ENCODE measurements at places on chromosomes 1 and 21. TPM values are rescaled to one million over a fixed set of nuclear protein-coding genes. Genes with fewer than 3 reads are reported as not detected.

DNA sequence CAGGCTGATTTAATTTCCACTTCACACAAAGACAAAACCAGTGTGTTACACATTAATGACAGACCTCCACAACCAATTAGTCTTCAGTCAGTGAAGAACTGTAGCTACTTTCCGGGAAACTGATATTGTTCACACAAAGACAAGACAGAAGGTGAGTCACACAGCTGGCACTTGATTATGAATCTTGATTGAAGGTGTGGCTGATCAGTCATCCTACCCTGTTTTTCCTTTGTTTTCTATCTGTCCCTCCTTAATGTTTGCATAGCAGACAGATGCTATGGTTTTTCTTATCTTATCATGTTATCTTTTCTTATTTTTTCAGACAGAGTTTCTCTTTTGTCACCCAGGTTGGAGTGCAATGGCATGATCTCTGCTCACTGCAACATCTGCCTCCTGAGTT lies 185.1 kb upstream of the GREM2 start:
- H3K27ac ChIP-seq = no peak overlapping the region
- H3K36me3 ChIP-seq = no peaks in the 10 kb centered on the region
- no peaks in the 10 kb centered on the region for H3K4me1 ChIP-seq
- DNase-seq = no peak

DNA sequence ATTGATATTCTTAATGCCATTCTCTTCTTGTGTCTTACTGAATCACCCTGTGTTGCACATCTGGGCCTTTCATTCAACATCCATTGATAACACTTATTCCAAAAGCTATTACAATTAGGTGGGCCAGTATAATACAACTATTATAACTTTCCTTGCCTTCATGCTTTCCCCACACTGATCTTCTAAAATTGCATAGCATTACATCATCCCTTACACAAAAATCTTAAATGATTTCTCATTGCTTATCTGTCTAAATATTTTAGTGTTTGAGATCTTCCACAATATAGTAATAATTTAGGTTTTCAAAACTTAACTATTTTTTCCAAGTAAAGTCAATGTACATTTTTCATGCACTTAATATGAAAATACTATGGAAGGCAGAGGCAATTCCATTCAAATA lies 1634.1 kb downstream of the PLA2G4A start:
- DNase-seq = no peak
- H3K4me3 ChIP-seq = no peak overlapping the region

DNA sequence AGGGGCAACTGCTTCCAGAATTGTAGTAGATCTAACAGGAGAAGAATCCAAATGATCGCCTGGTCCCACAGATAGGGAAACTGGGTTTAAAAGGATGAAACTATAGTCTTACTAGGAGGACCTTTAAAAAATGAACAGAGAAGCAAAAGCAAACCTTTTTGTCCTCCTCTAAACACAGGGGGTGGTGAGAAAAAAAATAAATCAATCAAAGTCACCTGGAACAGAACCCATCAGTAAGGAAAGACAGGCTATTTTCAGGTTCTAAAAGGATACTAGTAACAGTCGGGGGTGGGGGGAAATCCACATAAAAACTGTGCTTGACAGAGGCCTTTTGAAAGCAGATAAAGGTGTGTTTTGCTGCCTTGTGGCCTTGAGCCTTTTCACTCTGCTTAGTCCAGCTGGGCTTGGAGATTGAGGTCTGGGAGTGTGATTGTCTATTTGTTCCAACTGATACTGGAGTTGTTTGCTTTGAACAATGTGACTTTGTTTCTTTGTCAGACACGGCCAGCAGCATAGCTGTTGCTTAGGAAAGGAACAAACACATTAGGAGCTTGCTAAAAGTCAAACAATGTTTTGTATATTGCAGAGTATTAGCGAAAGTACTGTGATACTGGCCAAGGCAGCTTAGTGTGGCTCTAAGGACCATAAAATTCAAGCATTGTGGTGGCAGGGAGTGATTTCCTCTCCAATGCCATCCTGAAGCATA lies 141.1 kb upstream of the IRF2BP2 start:
- H3K36me3 ChIP-seq = no peaks in the 10 kb centered on the region
- DNase-seq = no peak
- no peak overlapping the region for H3K27ac ChIP-seq
- no peak overlapping the region for H3K4me3 ChIP-seq

DNA sequence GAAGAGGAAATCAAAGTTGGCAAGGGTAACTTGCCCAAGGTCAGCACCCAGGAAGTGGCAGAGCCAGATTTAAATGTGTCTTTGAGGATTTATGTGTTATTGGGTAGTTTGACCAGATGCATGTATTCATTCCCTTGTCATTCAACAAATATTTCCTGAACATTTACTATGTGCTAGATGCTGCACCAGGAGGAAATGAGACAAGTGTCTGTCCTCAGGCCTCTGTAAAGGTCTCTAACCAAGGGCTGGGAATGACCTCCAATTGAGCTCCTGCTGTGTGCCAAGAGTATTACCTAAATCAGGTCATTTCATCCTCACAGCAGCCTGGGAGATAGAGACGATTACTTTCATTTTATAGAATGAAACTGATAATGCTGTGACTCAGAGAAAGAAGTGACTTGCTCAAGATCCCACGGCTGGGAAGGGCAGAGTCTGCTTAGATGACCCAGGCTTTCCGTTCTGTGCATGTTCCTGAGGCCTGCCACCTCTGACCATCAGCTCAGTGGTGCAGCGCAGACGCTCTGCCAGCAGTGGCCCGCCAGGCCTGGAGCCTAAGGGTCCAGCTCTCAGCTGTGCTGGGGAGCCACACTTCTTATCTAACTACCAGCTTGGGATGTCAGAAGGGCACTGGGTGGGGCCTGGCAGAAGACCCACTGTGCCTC lies 3.5 kb upstream of the TTC22 start:
- H3K4me1 ChIP-seq = peaks cover 3% of the 10 kb centered on the region
- no peak overlapping the region for H3K4me3 ChIP-seq
- no peak overlapping the region for H3K27ac ChIP-seq
- H3K27me3 ChIP-seq = peaks cover 27% of the 10 kb centered on the region

- no peak for DNase-seq
- no peak overlapping the region for H3K27ac ChIP-seq
- no peaks in the 10 kb centered on the region for H3K36me3 ChIP-seq
- no peaks in the 10 kb centered on the region for H3K4me1 ChIP-seq
Measured at GRCh38 chr1:95383111-95383510, 149.1 kb downstream of the RWDD3 start.

DNA sequence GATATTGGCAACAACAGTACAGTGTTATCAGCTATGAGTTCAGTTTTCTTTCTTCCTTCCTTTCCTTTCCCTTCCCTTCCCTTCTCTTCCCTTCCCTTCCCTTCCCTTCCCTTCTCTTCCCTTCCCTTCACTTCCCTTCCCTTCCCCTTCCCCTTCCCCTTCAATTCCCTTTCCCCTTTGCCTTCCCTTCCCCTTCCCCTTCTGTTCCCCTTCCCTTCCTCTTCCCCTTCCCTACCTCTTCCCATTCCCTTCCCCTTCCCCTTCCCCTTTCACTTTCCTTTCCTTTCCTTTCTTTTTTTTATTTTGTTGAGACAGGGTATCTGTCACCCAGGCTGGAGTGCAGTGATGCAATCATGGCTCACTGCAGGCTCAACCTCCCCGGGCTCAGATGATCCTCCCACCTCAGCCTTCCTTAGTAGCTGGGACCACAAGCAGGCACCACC lies 72.3 kb upstream of the CAPZB start:
- DNase-seq = no peak
- H3K36me3 ChIP-seq = no peaks in the 10 kb centered on the region
- no peak overlapping the region for H3K4me3 ChIP-seq
- no peak overlapping the region for H3K27ac ChIP-seq
- H3K27me3 ChIP-seq = no peaks in the 10 kb centered on the region

- H3K27ac ChIP-seq = no peak overlapping the region
- no peaks in the 10 kb centered on the region for H3K36me3 ChIP-seq
- H3K27me3 ChIP-seq = peaks cover 2% of the 10 kb centered on the region
- H3K4me1 ChIP-seq = no peaks in the 10 kb centered on the region
Measured at GRCh38 chr1:34524783-34525182, 230.1 kb upstream of the GJB5 start.

DNA sequence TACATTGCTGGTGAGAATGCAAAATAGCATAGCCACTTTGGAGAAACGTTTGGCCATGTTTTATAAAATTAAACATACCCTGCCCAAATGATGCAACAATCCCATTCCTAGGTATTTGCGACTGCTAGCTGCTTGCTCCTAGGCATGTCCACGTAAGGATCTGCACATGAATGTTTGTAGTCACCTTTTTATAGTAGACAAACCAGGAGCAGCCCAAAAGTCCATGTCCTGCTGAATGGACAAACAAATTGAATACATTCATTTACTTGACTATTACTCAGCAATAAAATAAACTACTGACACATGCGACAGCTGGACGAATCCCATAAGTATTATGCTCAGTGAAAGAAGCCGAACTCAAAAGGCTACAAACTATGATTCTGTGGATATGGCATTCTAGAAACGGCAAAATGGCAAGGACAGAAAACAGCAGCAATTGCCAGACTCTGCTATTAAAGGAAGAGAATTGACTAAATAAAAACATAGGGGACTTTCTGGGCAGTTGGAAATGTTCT lies 161.9 kb upstream of the GALNT2 start:
- H3K4me3 ChIP-seq = peak overlapping the region; percentile 26
- no peaks in the 10 kb centered on the region for H3K27me3 ChIP-seq
- DNase-seq = no peak
- H3K36me3 ChIP-seq = no peaks in the 10 kb centered on the region

The ILDR2 gene
- total RNA-seq = 0.27 TPM

DNA sequence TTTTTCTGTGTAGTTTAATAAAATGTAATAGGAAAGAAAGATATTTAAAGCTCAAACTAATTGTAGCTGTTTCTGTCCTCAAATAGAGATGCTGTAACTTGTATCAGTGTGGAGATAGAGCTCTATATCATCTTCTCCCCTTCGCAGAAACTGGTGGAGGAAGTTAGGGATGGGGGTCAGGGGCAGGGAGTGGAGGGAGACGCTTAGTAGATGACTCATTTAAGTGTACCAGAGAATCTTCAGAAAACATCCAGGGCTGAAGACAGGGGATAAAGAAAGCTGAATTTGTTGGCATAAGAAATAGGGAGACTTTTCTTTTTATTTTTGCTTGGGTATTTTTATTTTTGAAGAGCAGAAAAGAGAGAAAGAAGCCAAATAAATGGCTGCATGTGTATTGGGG lies 282.6 kb upstream of the DPYD start:
- no peaks in the 10 kb centered on the region for H3K27me3 ChIP-seq
- H3K36me3 ChIP-seq = no peaks in the 10 kb centered on the region
- no peak for DNase-seq
- H3K4me3 ChIP-seq = no peak overlapping the region
- no peak overlapping the region for H3K27ac ChIP-seq

The CFAP45 gene
- not detected for total RNA-seq

GRCh38 chr1:78437396-78437795 lies 53.4 kb upstream of the PTGFR start:
- DNase-seq = no peak
- H3K27me3 ChIP-seq = no peaks in the 10 kb centered on the region
- H3K4me3 ChIP-seq = no peak overlapping the region

The GLIS1 gene
- not detected for total RNA-seq

DNA sequence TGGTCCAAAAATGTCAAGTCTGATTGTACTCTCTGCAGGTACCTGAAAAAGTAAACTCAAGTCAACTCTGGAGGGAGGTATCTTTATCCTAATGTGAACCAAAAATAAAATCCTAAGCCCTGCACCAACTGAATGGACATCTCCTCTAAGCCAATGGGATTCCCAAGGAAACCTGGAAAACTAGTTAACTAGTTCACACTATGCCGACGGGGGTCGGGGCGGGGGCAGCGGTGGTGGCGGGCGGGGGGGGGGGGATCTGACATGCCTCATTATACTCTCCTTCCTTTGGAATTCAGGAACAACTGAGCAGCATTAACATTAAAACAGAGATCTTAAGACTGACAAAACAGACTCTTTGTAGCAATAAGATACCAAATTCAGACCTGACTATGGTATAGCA lies 452.6 kb upstream of the CAMK1G start:
- no peaks in the 10 kb centered on the region for H3K4me1 ChIP-seq
- H3K27me3 ChIP-seq = no peaks in the 10 kb centered on the region
- H3K27ac ChIP-seq = no peak overlapping the region

The CCDC190 gene
- total RNA-seq = not detected

The PTPN7 gene
- total RNA-seq = 0.76 TPM

- no peaks in the 10 kb centered on the region for H3K4me1 ChIP-seq
- no peak overlapping the region for H3K4me3 ChIP-seq
- H3K36me3 ChIP-seq = no peaks in the 10 kb centered on the region
Measured at GRCh38 chr21:14548779-14549178, 2.7 kb upstream of the SAMSN1 start.

GRCh38 chr1:170623171-170623570 lies 40.8 kb upstream of the PRRX1 start:
- no peak for DNase-seq
- H3K4me3 ChIP-seq = no peak overlapping the region
- H3K36me3 ChIP-seq = no peaks in the 10 kb centered on the region
- H3K27ac ChIP-seq = no peak overlapping the region
- H3K27me3 ChIP-seq = no peaks in the 10 kb centered on the region

The SPATA46 gene
- total RNA-seq = 1.7 TPM

DNA sequence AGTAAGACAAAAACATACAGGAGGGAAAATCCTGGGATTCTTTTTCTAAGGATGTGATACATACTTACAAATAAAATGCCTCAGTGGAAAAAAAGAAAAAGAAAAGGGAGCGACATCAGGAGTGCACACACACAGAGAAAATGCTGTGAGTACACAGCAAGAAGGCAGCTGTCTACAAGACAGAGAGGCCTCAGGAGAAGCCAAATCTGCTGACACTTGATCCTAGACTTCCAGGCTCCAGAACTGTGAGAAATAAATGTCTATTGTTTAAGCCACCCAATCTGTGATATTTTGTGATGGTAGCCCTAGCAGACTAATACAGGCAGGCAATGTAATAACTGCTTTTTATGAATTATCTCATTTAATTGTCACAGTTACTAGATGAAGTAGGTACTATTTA lies 17.0 kb upstream of the TRIM45 start:
- DNase-seq = no peak
- H3K27ac ChIP-seq = no peak overlapping the region
- H3K4me1 ChIP-seq = no peaks in the 10 kb centered on the region
- no peaks in the 10 kb centered on the region for H3K36me3 ChIP-seq
- no peaks in the 10 kb centered on the region for H3K27me3 ChIP-seq

- no peaks in the 10 kb centered on the region for H3K36me3 ChIP-seq
- no peaks in the 10 kb centered on the region for H3K27me3 ChIP-seq
- no peak overlapping the region for H3K4me3 ChIP-seq
- no peak overlapping the region for H3K27ac ChIP-seq
- no peaks in the 10 kb centered on the region for H3K4me1 ChIP-seq
Measured at GRCh38 chr1:116203920-116204319, 92.7 kb downstream of the MAB21L3 start.

The LAD1 gene
- total RNA-seq = 0.25 TPM

GRCh38 chr1:166119471-166119965 lies 47.3 kb downstream of the FAM78B start:
- no peaks in the 10 kb centered on the region for H3K4me1 ChIP-seq
- H3K27me3 ChIP-seq = no peaks in the 10 kb centered on the region
- no peak overlapping the region for H3K27ac ChIP-seq
- H3K4me3 ChIP-seq = no peak overlapping the region
- no peak for DNase-seq
- H3K36me3 ChIP-seq = no peaks in the 10 kb centered on the region

Measured in gastrocnemius medialis (tissue), 4 donors.